GM23248 (cell line): ENCODE measurements at places on chromosomes 5 and 9. TPM values are rescaled to one million over a fixed set of nuclear protein-coding genes. Genes with fewer than 3 reads are reported as not detected.
A peak's percentile ranks its signal among the peaks of the same experiment; 100 is the strongest.

GRCh38 chr9:7011395-7012067 is 253.8 kb downstream of the KDM4C start:
- no peak for DNase-seq

Gene SNX24
- total RNA-seq: 20.8 and 25.7 TPM in 2 replicates

Gene ENC1
- 15.3 and 18.5 TPM in 2 replicates for total RNA-seq

Gene DAPK1
- total RNA-seq: 1.9 and 3.3 TPM in 2 replicates

DNA sequence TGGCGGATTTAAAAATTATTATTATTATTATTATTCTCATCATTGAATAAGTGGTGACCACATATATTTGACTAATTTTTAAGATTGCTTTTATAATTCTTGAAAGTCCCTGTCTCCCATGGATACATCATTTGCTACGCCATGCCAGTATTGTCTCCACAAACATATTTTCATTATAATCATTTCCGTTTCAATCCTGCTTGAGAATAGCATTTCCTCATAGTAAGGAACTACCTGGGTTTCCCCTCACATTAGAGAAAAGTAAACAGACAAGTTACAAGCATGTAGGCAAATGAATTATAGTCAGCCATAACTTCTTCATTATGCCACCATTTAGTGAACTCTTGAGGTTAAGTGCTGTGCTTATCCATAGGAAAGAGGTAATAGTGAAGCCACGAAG is 276.6 kb downstream of the NFIB start:
- no peak for DNase-seq

- no peak for DNase-seq
These were observed 459.3 kb upstream of the ZNF608 start for GRCh38 chr5:125205601-125206225.

- peak; percentile 50 for DNase-seq
These were observed 81.0 kb upstream of the TRIO start for GRCh38 chr5:14062178-14062577.

Gene PCDHA3
- not detected in 2 replicates for total RNA-seq

GRCh38 chr5:72121780-72122445 is 14.6 kb downstream of the MAP1B start:
- DNase-seq: no peak

Gene FLT4
- total RNA-seq: 0.76 TPM in 1 of 2 replicates, not detected in the other

DNA sequence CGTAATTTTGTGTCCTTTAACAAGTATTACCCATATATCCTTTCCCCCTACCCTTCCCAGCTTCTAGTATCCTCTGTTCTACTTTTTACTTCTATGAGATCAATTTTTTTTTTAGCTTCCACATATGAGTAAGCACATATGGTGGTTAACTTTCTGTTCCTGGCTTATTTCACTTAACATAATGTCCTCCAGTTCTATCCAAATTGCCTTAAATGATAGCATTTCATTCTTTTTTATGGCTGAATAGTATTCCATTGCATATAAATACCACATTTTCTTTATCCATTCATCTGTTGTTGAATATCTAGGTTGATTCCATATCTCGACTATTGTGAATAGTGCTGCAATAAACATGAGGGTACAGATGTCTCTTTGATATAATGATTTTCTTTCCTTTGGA is 36.4 kb downstream of the SKIC3 start:
- DNase-seq: no peak

DNA sequence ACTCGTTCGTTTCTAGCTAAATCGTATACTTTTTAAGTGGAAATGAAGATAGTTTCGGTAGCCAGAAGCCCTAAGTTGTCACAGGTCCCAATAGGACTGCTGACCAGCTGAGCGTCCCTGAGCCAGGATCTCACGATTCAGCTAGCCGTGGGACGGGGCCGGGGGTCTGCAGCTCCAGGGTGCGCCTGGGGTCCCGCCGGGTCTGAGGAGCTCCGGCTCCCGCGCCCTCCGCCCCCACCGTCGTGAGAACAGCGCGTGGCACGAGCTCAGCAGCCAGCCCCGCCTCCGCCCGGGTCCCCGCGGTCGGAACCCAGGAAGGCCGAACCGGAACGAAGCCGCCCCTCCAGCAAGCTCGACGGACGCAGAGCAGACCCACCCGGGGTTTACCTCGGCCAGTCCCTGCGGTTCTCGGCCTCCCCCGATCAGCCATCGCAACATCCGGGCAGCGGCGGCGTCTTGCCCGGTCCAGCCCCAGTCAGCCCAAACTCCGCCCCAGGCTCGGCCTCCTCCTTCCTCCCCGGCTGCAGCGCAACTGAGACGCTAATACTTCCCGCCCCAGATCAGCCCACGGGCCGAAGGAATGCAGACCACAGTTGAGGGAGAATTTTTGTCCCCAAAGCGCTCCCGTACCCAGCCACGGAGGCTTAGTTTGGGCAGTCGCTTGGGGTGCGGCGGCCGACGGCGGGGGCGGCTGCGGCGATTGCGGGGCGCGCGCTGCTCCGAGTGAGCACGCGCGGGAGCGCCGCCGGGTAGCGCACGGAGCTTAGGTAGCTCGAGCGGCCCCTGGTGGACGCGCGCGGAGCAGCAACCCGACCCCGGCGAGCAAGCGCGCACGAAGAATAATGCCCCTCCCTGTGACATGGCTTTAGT is at the start of gene WDR41:
TSS of gene WDR41 (minus strand) at position 534 of the 870 bp plus-strand sequence. CDS start at position 438, 96 bp downstream.
- peak; percentile 97 for DNase-seq

GRCh38 chr5:116159006-116159405 is 74.2 kb downstream of the COMMD10 start:
- DNase-seq: no peak

DNA sequence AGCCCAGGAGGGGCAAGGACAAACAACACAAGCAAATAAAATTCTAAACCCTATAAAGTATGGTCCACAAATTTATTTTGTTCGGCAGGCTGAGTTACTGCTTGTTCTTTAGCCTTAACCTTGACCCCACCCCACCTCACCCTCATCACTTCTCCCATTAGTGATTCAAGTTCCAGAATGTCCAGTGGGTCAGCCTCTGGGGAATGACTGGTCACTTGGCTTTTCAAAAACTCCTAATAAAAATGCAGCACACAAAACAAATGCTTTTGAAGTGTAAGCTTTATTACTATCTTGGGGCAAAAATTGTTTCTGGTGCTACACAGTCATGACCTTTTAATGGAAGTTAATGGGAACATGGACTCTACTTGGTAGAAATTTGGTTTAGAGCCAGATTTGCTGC is 142.1 kb downstream of the MPDZ start:
- DNase-seq: no peak

Gene BHMT
- not detected in 2 replicates for total RNA-seq

Gene FGF1
- total RNA-seq: 9.2 and 13.8 TPM in 2 replicates

- DNase-seq: peak; percentile 60
These were observed 13.0 kb upstream of the ABLIM3 start for GRCh38 chr5:149128023-149128875.

Gene FOXE1
- not detected in 2 replicates for total RNA-seq

Gene PCDHGB6
- 1.9 and 4.3 TPM in 2 replicates for total RNA-seq

GRCh38 chr5:68225911-68226545 is 10.5 kb downstream of the PIK3R1 start:
- no peak for DNase-seq

Gene PCDHA11
- total RNA-seq: not detected in 2 replicates

- DNase-seq: no peak
These were observed 120.6 kb upstream of the ASTN2 start for GRCh38 chr9:117535434-117535833.

GRCh38 chr5:33401482-33402390 is 39.0 kb upstream of the TARS1 start:
- peak; percentile 68 for DNase-seq

DNA sequence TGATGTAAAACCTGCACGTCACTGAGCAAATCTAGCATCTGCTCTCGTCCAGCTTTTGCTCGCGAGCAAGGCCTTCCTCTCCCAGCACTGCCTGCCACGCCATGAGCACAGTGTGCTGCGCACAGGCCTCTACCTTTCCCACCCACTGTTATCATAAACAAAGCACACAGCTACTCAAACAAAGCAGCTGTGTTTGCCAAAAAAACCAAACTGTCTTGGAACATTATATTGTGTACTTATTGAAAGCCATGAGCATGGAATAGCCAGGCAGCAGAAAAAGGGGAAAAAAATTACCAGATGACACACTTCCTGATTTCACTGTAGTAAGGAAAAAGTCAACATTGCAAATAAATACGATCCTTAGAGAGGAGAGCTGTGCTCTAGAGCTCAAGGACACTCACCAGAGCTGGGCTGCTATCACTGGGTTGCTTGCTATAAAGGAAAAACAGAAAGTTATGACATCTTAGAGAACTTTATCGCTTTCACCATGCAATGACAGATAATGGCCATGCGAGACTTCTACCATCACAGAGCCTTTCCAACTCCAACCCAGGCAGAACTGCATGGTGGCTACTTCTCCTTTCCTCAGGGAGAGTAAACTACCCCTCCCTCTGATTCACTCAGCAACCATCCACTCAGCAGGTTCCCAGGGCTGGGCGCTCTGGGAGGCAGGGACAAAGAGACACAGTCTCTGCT is 69.6 kb downstream of the EPB41L4B start:
- peak; percentile 61 for DNase-seq

DNA sequence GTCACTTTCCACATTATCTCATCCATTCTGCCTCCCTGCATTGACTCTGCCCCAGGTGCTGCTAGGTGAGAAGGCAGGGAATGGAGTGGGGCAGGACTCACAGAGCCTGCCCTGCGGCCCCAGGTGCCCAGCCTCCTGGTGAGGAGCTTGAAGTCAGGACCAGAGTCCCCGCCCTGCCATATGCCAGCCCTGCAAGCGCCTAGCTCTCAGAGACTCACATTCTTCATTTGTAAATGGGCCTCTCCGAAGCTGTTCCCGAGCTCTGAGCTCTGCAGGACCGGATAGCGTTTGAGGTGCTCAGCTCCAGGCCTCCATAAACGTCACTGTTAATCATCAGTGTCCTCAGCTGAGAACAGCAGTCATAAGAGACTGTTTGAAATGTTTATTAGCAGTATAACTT is 75.1 kb upstream of the STXBP1 start:
- peak; percentile 85 for DNase-seq

Gene KIF4B
- not detected in 2 replicates for total RNA-seq
